ENCODE measurements at places on chromosomes 6 and 20. TPM values are rescaled to one million over a fixed set of nuclear protein-coding genes. Genes with fewer than 3 reads are reported as not detected.

GRCh38 chr20:39736434-39737327, 774.5 kb downstream of the DHX35 start:
- DNase-seq = no peak

- DNase-seq = no peak
These were observed 92.1 kb downstream of the EPB41L2 start for GRCh38 chr6:130970839-130971410.

- no peak for DNase-seq
These were observed 15.5 kb downstream of the MYBL2 start for GRCh38 chr20:43682446-43682845.

- no peak for DNase-seq
These were observed 51.7 kb downstream of the GFOD1 start for GRCh38 chr6:13435477-13436246.

GRCh38 chr6:150967910-150968309, 102.4 kb downstream of the MTHFD1L start:
- no peak for DNase-seq

- DNase-seq = no peak
These were observed 8.7 kb downstream of the PSMB9 start for GRCh38 chr6:32862725-32863124.

DNA sequence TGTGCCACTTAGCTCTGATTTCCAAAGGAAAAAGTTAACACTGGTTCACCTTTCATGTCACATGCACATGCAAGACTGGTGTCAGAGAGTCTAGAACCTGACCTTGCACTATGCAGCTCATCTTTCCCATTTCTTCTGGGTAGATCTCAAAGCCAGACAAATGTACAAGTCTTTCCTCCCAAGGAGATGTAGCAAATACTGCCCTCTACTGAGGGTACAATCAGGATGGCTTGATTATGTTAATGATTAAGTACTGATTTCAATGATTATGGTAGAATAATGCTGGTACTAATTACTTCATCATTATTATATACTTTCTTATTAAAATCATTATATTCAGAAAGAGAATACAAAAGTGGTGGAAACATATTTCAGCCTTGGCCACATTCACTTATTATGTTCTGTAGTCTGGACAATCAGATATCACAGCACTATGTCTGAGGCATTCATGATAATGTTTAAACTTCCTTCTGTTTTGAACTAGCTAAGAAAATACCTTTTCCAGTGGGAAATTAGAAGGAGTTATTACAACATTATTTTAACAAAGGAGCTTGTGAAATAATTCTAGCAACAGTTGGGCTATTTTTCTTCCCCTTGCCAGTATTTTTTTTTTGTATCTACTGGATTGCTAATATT, 68.5 kb upstream of the FOXO3 start:
- DNase-seq = peak; percentile 32

DNA sequence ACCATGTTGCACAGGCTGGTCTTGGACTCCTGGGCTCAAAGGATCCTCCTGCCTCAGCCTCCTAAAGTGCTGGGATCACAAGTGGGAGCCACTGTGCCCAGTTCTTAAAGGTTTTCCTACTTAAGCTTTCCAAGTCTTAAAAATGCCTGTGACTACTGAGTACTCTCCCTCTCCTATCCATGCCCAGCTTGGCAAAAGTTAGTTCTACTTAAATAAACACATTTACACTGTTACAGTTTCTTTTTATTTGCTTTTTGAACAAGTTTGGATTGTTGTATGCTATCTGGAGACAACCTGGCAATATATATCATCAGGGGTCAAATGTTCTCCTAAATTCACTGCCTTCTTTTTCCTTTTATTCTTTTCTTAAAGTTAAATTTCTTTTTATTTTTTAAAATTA, 61.0 kb upstream of the GCM1 start:
- DNase-seq = no peak

DNA sequence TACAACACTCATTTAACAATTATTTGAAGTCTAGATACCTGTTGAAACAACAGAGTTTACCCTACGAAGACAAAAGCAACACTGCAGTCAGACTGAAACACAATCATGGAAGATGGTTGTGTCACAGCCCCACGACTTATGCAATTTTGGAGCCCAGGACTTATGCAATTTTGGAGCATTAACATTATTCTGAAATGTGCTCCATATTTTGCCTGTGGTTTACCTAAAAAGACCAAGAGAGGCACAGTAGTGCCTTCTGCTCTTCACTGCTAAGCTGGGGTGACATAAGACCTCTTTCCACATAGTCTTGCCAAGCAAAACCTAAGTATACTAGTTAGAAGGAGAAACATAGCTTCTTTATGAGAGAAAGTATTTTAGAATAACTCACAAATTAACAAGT, 216.5 kb downstream of the PTPRK start:
- DNase-seq = no peak

DNA sequence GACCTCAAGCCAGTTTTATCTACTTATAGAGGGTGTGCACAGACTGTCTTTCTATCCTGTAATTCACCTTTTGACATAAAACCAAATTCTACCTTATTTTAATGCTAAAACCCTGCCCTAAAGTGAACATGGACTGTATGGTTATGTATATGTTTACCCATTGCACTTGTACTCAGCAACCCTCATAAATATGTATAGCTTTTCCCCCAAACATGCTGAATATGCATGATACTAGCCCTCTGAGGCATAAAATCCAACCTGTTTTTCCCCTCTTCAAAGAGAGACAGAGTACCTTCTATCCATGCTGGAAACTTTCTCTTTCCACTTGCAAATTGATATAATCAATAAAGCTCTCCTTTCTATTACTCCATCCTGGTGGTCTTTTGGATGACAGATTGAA, 267.9 kb upstream of the BMP2 start:
- DNase-seq = no peak

- no peak for DNase-seq
These were observed 54.8 kb downstream of the CTCFL start for GRCh38 chr20:57470212-57470522.

DNA sequence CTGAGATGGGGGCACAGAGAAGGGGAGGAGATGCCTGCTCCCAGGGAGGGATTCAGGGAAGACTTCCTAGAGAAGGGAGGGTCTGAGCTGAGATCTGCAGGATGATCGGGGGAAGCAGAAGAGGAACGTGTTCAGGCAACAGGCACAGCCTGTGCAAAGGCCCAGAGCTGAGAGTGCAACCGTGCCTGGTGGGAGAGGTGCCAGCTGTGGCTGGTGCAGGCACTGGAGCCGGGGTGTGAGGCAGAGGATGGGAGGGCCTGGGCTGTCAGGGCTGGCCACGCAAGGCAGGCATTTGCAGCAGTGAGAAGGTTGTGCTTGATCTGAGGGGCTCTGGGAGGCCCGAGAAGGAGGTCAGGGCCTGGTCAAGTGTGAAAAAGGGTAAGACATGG, 27.7 kb downstream of the PTGIS start:
- DNase-seq = no peak

DNA sequence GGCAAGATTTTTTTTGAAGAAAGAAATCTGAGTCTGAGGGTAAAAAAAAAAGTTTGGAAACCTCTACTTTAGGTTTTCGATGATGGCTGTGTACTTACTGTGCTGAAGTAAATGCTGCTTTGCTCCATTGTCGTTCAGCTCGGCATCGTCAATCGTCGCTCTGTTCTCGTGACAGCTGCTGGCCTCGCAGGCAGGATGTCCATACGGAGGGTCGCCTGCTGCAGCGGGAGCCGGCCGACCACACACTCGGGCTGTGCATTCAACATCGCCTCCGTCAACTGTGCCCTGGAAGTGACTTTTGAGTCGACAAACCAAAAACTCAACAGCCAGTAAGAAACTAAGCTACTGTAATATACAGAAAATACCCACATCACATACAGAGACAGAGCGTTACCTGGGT, 53.1 kb upstream of the SMOC2 start:
- no peak for DNase-seq

DNA sequence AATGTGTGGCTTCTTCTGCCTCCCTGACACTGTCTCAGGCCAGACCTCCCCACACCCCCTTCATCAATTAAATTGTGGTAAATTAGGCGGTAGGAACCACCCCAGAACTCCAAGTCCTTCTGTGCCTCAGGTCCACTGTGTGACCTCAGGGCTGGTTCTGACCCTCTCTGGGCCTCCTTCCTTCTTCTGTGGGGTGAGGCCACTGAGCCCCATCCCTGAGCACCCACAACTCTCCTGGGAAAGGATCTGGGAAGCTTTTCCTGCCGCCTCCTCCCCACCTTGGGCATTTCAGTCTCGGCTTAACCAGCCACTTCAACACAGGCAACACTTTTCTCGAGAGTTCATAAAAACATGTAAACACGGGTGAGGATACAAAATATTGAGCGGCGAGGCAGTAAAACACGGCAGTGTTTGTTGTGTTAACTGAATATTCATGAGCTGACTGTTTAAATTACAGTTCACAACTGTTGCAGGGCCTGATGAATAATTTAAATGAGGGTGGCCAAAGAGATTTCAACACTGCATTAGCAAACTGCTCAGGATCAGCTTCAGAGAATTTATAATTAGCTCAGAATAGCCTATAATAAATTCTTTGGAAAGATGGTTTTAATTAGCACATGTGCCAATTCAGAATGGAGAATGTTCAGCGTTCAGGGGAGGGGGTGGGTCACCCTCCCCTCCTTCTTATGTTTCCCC, 112.1 kb downstream of the TOX2 start:
- DNase-seq = no peak

- no peak for DNase-seq
These were observed 187.1 kb upstream of the RNF217 start for GRCh38 chr6:124775121-124775520.

- no peak for DNase-seq
These were observed 212.5 kb downstream of the RNGTT start for GRCh38 chr6:88750936-88751335.

DNA sequence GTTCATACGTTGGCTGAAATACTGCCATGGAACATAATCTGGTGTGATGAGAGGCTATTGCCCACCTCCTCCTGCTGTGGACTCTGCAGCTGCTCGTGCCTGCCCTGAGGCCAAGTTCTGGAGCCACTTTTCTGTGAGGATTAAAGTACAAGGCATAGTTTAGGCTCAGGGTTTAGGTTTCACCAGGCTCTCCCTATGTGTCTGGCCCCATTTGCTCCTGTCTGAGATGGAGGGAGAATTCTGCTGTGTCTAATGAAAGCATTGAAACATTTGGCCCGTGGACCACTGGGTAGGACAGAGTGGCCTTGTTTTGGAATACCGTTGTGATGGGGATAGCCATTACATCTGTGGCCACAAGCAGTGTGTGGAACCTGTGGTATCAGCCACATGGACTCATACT, 5.9 kb downstream of the WRNIP1 start:
- no peak for DNase-seq

DNA sequence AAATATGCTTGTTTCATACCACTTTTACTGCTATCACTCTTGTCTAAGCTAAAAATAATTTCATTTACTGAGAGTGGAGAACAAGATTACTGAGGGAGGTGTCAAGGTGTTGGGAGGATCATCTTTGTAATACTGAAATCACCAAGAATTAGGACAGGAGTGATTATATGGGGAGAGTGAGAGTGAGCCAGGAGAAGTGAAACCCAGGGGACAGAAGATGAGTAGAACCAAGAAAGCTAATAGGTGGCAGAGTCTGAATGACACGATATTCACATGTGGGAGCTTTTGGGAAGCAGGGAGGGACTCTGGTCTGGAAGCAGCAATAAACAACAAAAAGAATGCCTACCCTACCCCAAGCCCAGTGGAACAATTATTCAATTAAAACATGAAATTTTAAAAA, 58.6 kb downstream of the AK9 start:
- DNase-seq = no peak

GRCh38 chr6:142306736-142307135, 4.9 kb downstream of the ADGRG6 start:
- no peak for DNase-seq

DNA sequence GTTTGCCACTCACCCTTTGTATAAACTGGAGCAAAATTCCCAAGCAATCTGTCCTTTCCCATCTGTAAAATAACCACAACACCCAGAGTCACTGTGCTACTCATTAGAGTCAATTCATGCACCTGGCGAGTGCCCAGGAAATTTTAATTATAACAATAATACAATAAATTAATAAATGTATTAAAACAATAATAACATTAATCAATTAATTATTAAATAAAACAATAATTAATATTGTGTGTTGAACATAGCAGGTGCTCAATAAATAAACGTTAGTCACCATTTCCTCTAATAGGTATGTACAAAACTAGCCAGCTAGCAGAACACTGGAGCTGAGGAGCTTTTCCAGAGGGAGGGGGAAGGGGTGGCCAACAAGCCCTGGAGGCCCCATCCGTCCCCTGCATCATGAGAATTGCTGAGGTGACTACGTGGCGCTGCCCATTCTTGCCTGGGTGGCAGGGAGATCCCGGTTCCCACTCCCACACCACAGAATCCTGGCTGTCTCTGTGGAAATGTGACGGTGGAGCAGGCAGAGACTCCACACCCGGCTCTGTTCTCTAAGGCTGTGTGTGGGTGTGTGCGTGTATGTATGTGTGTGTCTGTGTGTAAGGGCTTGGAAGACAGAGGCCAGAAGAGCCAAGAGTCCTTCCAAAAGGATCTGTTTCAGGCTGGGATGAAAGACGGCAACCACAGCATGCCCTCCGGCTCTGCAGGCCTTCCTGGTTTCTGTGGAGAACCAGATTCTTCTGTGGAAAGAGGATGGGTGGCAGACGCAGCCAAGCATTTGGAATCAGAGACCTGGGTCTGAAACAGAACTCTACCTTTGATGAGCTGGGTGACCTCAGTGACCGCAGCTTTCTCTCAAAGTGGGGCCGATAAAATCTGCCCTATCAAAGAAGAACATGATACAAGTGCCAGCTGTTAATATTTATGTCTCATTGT, 18.8 kb upstream of the EZR start:
- no peak for DNase-seq

- DNase-seq = no peak
These were observed 34.1 kb upstream of the MYLK2 start for GRCh38 chr20:31785089-31785488.

DNA sequence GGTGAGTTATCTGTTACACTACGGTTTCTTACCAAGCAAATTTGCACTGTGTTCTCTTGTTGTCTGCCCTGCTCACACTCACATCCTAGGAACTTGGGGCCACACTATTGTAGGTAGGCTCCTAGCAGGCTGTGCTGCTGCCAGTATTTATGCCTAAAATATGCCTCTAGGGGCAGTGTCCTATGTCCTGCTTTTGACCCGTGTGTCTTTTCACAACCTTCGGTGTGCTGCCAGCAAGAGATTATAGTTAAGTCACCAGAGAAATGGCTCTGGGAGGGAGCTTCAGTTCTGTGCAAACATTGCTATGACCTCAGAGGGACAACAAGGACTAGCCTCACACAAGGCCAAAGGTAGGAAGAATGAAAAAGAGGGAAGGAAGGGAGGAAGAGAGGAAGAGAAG, 8.9 kb upstream of the TAAR5 start:
- DNase-seq = no peak

GRCh38 chr6:57205550-57206328, 16.4 kb downstream of the RAB23 start:
- DNase-seq = no peak

GRCh38 chr20:25283221-25283951, 35.5 kb downstream of the PYGB start:
- no peak for DNase-seq

FAM217A gene
- total RNA-seq = not detected

RIPPLY2 gene
- not detected for total RNA-seq

SLC35D3 gene
- not detected for total RNA-seq

CPXM1 gene
- 0.26 TPM for total RNA-seq

SGK2 gene
- total RNA-seq = 0.07 TPM

RNASET2 gene
- total RNA-seq = 15.4 TPM

C6orf132 gene
- total RNA-seq = not detected

SIM1 gene
- total RNA-seq = not detected

PI16 gene
- under 0.01 TPM for total RNA-seq

BPIFB4 gene
- not detected for total RNA-seq

All from pulmonary artery endothelial cell (primary cell).